Kidney (tissue), 22 donors: ENCODE measurements at places on chromosomes 16 and 17.

GRCh38 chr17:57853695-57854094 lies 3.9 kb upstream of the MRPS23 start:
- no peak for DNase-seq

GRCh38 chr17:67221062-67221998 lies 23.7 kb downstream of the HELZ start:
- DNase-seq: no peak

DNA sequence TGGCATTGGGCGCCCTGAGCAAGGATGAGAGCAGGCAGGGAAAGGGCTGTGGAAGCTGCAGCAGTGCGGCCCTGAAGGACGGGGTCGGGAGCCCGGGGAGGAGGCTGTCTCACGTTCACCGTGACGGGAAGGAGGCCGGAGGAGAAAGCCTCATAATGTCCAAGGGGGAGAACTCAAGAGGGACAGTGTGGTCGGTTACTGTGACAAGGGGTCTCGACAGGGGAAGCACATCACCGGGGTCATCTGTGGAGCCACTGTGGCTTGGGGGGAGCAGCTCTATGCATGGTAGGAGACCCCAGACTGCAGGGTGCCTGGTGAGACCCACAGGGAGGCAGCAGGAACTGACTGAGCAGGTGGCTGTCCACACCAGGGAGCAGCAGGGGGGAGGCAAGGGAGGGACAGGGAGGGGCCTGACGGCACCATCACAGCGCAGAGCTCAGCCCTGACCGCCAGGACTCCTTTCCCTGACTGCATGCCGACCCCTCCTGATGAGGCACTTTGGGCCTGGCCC lies 154.6 kb upstream of the CHMP6 start:
- DNase-seq: no peak

DNA sequence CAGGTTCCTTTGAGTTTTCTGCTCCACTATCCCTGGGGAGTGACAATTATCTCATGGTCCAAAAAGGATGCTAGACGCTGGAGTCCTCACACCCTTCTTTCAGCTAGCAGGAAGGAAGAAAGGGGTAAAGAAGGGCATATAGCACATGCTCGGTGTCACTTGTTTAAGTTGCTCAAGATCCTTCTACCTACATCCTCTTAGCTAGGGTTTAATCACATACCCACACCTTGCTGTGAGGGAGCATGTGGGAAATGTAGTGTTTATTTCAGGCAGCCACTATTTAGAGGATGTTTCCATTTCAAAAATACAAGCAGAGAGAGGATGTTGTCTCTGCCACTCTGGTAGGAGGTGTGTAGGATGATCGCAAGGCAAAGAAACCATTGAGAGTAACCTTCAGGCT lies 4.5 kb downstream of the PRKCB start:
- no peak for DNase-seq

DNA sequence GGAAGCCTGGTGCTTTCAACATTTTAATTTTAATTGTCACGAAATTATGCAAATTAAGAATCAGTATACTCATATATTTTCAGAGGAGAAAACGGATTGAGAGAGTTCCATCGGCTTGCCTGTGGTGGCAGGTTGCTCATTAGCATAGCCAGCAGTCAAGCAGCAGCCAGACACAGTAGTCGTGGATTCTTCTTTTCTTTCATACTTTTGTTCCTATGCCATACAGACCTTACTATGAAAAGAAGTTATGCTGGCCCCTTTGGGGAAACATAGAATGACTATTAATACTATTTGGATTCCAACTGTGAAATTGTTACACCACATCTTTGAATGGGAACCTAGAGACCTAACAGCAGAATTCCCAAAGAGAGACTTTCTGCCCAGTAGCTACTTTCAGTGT lies 617.7 kb upstream of the CA10 start:
- no peak for DNase-seq
